ENCODE measurements at places on chromosomes 6 and 20.

DNA sequence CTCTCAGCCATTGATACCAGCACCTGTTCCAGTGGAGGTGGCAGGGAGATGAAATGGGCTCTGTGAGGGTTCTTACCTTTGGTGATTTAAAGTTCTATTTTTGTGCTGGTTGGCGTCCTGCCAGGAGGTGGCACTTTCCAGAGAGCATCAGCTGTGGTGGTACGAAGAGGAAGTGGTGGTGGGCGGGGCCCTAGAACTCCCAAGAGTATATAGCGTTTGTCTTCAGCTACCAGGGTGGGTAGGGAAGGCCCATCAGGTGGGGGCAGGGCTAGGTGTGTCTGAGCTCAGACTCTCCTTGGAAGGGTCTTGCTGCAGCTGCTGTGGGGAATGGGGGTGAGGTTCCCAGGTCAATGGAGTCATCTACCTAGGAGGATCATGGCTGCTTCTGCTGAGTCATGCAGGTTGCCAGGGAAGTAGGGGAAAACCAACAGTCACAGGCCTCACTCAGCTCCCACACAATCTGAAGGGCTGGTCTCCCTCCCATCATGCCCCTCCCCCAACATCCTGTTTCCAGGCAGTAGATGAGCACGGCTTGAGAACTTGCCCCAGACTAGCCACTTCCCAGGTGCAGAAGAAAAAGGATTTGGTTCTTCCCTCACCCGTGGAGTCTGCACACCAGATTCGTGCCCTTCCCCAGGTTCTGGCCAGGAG is 46.6 kb downstream of the MOXD1 start:
- DNase-seq = no peak

DNA sequence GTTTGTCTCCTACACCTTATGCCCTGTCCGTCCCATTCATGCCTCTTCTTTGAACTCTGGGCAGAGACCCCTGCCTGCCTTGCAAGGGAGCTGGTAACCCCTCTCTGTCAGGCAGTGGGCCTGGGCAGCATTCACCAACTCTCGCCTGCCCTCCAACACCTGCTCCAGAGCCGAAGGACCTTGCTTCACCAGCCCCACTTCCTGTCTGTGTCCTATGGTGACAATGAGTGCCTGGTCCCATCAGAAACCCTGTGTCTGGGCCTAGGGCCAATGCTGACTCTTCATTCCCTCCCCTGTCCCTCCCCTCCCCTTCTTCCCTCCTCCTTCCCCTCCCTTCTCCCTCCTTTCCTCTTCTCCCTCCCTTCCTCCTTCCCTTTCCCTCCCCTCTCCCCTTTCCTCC is 22.8 kb upstream of the PCMTD2 start:
- no peak for DNase-seq

GRCh38 chr6:52361414-52361944 is 472 bp upstream of the PAQR8 start:
- DNase-seq = no peak

- DNase-seq = no peak
Observed at GRCh38 chr6:170292407-170293158, 1.7 kb upstream of the DLL1 start.

DNA sequence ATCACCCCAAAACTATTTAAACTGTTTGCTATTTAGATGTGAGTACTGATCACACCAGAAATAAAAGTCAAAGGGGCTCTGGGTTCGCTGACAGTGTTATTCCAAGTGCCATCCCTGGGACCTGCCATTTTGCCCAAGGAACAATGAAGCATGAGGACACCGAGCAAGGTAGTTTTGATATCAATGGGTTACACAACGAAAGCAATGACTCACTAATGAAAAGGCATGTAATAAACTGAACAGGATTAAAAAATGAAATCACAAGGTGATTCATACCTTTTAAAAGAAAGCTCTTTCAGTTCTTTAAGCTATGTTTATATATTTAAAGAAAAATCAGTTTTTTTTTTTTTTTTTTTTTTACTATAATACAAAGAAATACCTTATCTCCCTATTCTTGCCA is 102.0 kb downstream of the HS3ST5 start:
- no peak for DNase-seq

GRCh38 chr20:38307371-38308046 is 3.6 kb downstream of the BPI start:
- DNase-seq = no peak

DNA sequence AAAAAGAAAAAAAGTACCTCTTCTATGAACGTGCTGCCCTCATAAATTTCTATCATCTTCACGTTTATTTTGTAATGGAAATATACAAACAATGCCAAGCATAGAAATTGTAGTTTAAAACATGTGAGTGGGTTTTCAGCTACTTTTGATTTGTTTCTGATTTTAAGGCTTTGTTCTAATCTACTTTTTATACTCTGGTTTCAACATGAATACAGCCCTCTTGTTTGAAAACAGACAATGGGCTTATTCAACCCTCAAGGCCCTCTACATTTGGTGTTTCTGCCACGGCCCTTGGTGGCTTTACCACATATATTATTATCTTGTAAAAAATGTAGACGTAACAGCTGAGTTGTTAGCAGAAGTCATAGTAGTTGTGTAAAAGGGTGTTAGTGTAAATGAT is 153.9 kb downstream of the SOX4 start:
- no peak for DNase-seq

- DNase-seq = no peak
Observed at GRCh38 chr6:108733706-108734265, 114.4 kb upstream of the ARMC2 start.

DNA sequence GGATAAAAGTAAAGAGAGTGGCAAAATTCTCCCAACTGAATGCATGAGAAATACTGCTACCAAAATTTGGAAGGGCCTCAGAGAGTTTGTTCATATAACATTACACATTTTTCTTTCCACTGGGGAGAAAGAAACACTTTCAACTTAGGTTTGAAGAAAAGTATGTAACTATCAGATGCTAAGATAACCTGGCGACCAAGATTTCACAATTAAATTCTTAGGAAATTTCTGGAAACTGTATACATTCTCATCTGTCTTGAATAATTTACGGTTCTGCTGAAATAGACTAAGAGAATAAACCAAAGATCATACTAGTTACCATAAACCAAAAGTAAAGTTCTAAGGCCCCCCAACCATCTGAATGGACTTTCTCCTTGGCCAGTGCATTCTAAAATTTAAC is 413.0 kb upstream of the RUNX2 start:
- no peak for DNase-seq

GRCh38 chr6:155181498-155181897 is 82.3 kb upstream of the CLDN20 start:
- no peak for DNase-seq

DNA sequence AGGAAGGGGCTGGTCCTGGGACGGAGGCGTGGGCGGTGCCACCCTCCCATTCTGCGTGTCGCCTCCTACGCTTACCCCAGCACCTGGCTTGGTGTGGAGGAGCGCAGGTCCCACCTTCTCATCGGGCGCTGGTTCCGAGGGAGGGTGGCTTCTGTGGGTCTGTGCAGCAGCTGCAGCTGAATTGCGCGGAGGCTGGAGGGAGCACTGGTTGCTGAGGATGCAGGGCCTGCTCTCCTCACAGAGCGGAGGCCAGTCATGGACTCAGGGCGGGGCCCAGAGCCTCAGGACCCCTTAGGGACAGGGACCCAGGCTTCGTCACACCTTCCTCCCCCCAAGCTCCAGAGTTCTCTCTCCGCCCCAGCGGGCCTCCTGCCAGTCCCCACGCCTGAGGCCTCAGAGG is 127.8 kb upstream of the MAP3K4 start:
- DNase-seq = no peak

DNA sequence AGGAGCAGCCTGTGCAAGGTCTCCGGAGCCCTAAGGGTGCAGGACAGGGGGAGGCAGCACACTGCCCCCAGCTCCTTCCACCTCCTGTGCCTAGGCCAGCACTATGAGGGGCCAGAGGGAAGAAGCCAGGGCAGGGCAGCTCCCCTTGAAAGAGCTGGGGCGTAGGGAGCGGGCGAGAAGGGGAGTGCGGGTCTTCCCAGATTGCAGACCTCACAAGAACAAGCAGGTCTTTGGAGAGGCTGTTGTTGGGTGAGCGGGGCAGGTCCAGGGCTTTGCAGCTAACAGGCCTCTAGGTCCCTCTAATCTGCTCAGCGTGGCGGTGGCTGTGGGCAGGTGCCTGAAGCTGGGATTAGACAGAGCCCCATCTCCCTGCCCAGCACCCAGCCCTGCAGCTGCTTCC is 22.4 kb upstream of the CST1 start:
- no peak for DNase-seq

GRCh38 chr6:88365230-88365629 is 199.1 kb upstream of the CNR1 start:
- no peak for DNase-seq

DNA sequence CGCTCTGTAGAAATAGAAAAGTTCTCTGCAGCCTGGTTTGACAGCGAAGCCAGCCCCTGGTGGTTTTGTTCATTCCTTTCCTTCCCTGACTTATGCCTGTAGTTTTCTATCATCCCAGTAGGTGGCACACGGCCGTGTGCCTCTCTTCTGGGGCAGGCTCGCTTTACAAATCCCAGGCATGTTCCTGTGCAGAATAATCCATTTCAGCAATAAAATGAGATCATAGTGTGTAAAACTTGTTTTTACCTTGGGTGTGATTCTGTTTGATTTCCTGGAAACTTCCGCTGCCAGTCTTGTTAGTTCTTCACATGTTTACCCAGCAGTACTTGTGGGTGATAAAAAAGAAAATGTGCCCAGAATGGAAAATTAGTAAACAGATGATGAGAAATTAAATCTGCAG is 7.4 kb upstream of the INSM1 start:
- peak; percentile 20 for DNase-seq

DNA sequence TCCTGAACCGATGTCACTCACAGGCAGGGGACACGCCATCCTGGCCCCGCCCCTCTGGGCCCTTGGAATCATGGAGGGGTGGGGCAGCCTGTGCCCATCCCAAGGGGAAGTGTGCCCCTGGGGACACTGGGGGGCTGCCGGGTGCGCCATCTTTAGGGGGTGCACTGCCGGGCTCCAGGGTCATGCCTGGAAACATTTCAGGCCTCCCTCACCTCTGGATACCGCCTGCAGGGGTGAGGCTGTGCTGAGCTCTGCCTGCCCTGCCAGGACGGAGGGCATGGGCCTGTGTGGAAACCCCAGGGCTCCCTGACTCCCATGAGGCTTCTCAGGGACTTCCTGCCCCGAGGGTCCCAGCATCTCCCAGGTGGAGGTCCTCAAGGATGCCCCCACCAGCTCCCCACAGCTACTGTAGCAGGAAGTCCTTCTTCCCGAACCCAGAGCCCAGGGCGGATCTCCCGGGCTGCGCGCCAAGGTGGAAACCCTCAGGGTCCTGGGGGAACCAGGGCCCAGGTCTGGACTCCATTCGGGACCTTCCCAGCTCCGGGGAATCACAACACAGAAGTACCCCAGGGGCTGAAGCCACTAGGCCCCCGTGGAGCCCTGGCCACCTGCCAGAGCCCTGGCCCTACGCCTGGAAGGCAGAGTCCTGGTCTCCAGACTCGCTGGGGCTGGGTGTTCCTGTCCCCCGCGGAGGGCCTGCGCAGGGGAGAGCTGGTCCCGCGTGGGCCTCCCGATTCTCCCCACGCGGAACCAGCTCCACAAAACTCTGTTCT is 15.6 kb downstream of the CHRNA4 start:
- no peak for DNase-seq

GRCh38 chr6:168368066-168368820 is 48.7 kb upstream of the DACT2 start:
- no peak for DNase-seq

DNA sequence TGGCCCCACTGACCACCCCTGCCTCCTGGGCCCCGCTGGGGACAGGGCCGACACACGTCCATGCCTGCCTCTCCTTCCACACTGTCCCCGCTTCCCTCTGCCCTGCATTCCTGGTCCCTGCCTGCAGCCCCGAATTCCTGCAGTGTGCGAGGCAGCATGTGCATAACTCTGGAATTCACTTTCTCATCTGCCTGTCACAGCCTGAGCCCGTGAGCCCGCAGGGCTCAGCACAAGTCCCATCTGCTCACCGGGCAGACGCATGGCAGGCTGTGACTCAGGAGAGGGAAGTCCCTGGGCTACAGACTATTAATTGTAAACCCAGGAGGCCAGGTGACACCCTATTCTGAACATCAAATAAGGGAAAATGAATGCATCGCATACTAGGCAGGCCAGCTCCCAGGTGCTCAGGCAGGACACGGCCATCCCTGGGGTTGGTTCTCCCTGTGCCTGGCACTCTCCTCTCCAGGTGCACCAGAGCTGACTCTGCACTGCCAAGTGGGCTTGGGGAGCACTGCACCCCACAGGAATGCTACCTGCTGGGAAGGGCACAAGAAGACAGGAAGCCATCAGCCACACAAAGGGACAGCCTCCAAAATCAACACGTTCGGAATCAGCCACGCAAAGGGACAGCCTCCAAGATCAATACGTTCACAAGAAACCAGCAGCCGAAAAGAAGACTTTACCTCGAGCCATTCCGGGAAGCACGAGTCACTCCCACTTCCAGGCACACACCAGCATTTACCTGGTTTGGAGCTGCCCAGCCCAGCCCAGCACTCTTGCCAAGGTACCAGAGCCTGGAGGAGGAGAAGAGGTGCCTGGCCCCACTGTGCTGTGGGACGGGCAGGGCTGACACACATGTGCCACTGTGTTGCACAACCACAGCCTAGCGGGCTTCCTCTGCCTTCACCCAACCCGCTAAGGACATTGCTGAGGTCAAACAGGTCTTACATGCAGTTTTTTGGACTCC is 65.9 kb downstream of the DLL1 start:
- no peak for DNase-seq

DNA sequence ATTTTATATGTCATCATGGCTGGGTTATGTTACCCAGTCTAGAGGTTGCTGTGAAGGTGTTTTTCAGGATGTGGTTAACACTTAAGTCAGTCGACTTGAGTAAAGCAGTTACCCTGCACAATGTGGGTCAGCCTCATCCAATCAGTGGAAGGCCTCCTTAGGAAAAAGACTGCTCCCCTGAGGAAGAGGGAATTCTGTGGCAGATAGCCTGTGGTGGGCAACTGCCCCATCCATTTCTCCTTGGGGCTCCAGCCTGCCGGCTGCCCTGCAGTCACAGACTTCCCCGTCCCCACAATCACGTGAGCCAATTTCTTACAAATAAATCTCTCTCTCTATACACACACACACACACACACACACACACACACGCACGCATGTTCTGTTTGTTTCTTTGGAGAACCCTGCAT is 34.5 kb upstream of the MPC1 start:
- DNase-seq = no peak

DNA sequence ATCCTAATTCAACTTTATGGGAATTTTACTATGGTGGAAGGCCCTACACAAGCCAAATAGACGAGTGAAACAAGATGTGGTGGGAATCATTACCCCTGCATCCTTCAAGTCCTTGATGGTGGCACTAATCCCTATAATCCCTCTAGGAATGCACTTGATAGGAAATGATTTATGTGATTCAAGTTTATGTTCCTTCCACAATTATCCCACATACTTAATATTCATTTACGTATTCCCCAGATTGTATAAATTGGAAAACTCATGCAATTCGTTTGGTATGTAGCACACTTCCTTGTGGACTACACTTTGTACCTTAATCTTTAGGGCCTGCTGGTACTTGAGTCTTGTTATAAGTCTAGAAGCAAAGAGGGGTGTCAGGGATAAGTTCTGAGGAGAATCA is 40.8 kb downstream of the PKIB start:
- DNase-seq = no peak

DNA sequence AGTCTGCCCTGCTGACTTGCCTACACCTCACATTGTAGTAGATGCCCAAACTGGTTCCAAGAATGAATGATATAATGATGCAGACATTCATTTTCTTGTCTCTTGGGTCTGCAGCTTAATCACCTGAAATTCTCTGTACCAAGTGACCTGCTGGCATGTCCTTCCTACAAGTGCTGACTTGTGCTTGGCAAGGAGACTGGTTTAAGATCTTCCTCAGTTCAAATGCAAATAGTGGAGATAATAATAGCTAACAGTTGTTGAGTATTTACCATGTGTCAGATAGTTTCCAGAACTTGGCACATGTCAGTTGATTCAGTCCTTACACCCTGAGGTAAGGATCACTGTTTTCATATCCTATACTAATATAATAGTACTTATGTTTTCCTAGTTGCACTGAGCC is 223.4 kb downstream of the SLC24A3 start:
- DNase-seq = no peak

Measured in amygdala (tissue), 56 donors.